ENCODE measurements at places on chromosomes 3 and 15.

GRCh38 chr3:99013777-99014315, 112.4 kb upstream of the DCBLD2 start:
- no peak for DNase-seq

DNA sequence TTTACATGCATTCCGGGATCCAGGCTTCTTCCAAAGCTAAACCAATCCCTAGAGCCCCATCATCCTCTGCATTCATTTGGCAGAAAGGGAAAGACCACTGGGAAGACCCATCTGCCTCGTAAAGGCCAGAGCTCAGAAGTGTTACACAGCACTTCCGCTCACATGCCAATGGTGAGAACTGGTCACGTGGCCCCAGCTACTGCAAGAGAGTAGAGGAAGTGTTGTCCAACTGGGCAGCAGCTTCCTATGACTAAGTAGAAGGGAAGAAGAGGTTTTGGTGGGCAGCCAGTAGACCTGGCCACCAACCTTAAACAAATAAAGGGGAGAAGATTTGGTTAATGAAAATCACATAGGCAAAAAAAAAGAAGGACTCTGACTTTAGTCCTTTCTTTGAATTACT, 74.4 kb upstream of the PPP2R3A start:
- no peak for DNase-seq

DNA sequence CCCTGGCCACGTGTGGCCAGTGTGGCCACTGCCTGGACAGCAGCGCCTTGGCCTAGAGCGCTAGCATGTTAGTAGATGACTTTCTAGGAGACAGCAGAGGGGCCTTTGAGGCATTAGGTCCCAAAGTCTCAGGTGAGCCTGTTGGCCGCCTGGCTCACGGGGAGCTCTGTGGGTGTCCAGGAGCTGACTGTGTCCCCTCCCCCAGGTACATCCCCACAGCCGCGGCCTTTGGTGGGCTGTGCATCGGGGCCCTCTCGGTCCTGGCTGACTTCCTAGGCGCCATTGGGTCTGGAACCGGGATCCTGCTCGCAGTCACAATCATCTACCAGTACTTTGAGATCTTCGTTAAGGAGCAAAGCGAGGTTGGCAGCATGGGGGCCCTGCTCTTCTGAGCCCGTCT, 17.0 kb downstream of the SEC61A1 start:
- no peak for DNase-seq

DNA sequence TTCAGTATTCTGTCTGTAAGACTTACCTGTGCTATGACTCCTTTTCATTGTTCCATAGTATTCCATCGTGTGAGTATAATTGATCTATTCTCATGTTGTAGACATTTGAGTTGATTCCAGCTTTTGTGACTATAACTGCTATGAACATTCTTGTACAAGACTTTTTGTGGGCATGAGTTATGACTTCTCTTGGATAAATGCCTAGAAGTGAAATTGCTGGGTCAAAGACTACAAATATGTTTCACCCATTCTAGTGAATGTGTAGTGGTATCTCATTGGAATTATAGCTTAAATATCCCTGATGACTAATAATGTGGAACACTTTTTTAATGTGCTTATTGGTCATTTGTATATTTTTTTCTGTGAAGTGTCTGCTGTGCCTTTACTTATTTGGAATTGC, 27.6 kb upstream of the NPHP3 start:
- no peak for DNase-seq

DNA sequence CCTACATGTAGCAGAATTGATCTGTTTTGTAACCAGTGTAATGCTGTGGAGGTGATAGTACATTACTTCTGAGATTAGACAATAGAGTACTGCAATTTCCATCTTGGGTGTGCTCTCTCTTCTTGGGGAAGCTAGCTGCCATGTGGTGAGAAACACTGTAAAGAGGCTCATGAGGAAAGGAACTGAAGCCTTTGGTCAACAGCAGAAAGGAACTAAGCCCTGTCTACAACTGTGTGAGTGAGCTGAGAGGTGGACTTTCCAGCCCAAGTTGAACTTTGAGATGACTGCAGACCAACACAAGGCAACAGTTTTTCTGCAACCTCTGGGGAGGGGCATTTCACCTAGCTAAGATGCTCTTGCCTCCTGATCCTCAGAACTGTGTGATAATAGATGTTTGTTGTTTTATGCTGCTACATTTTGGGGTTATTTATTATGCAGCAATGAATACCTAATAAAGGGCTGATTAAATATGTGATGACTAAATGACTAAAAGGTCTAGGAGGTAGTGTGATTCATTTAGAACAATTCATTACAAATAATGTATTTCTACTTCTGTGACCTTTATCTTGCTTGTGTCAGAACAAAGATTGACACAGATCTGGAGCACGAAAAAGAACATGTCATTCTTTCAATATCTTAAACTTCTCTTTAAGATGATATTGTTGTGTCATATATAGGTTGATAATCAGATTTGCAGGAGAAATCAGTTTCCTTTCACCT, 121.6 kb upstream of the THRB start:
- DNase-seq: no peak

GRCh38 chr3:173957646-173958045, 560.1 kb downstream of the NLGN1 start:
- no peak for DNase-seq

GRCh38 chr15:48352474-48353072, 21.3 kb downstream of the DUT start:
- DNase-seq: peak; percentile 65

DNA sequence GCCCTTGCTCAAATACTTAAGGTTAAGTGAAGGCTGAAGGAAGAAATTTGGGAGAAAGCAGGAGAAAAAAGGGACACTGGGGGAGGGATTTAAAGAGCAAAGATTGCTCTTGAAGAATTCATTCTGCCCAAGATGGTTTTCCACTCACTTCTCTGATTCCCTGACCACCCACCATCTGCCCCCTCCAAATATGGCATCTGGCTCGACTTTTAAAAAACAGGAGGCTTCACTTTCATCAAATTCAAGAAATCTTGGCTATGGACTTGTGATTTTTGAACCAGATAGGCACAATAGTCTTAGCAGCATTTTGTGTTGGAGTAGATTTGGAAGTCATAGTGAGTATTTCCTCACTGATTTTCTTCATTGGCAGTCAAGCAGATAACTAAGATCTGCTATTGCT, 574.4 kb upstream of the SUCLG2 start:
- no peak for DNase-seq
